OCI-LY7 (cell line): ENCODE measurements at places on chromosomes 1 and 21.

DNA sequence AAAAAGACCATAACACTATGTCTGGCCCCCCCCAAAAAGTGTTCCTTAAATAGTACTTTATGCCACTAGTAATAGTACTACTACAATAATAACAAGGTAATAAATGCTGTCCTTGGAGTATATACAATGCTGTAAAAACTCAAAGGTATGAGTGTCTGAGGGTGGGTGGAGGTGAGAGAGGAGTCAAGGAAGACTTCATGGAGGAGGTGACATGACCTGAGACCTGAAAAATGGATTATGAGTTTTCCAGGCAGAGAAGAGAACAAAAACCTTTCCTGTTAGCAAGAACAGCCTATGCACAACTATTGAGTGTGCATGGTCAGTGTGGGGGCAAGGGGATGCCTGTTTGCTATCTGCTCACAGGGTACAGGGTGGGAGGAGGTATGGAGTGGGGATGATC, 290.2 kb upstream of the USP24 start:
- no peak for DNase-seq

- DNase-seq = no peak
Observed at GRCh38 chr1:42335809-42336518, 929 bp upstream of the FOXJ3 start.

- DNase-seq = no peak
Observed at GRCh38 chr1:100528871-100529270, 9.1 kb upstream of the GPR88 start.

GRCh38 chr1:145858238-145858900, 512 bp downstream of the PIAS3 start:
- peak; percentile 83 for DNase-seq

- DNase-seq = no peak
Observed at GRCh38 chr1:241972703-241973369, 15.3 kb downstream of the BECN2 start.

DNA sequence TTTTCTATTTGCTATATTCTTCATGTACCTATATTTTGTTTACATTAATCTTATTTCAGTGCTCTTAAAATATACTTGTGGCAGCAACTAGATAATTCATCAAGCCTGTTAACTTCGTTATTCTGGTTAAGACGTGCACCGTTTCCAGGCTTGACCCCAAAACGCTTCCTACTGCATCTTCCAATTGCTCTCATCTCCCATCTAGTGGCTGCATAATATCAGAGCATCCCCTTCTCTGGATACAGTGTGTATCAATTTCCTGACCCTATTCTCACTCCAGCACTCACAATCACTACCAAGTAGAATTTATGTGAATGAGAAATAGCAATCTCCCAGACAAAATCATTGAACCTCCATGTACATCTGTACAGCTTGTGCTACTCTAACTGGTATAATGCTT, 1280.3 kb upstream of the B3GALT2 start:
- no peak for DNase-seq

- DNase-seq = no peak
Observed at GRCh38 chr1:62263814-62264353, 55.4 kb downstream of the KANK4 start.

GRCh38 chr1:226560243-226560642, 11.7 kb downstream of the STUM start:
- DNase-seq = no peak

GRCh38 chr1:119652587-119652986, 4.5 kb upstream of the ZNF697 start:
- no peak for DNase-seq

- DNase-seq = peak; percentile 17
Observed at GRCh38 chr1:109669246-109669948, 1.5 kb downstream of the GSTM2 start.

GRCh38 chr1:25977801-25978200, 20.1 kb downstream of the PAFAH2 start:
- DNase-seq = no peak

GRCh38 chr1:159652506-159652905, 61.9 kb downstream of the CRP start:
- DNase-seq = no peak

DNA sequence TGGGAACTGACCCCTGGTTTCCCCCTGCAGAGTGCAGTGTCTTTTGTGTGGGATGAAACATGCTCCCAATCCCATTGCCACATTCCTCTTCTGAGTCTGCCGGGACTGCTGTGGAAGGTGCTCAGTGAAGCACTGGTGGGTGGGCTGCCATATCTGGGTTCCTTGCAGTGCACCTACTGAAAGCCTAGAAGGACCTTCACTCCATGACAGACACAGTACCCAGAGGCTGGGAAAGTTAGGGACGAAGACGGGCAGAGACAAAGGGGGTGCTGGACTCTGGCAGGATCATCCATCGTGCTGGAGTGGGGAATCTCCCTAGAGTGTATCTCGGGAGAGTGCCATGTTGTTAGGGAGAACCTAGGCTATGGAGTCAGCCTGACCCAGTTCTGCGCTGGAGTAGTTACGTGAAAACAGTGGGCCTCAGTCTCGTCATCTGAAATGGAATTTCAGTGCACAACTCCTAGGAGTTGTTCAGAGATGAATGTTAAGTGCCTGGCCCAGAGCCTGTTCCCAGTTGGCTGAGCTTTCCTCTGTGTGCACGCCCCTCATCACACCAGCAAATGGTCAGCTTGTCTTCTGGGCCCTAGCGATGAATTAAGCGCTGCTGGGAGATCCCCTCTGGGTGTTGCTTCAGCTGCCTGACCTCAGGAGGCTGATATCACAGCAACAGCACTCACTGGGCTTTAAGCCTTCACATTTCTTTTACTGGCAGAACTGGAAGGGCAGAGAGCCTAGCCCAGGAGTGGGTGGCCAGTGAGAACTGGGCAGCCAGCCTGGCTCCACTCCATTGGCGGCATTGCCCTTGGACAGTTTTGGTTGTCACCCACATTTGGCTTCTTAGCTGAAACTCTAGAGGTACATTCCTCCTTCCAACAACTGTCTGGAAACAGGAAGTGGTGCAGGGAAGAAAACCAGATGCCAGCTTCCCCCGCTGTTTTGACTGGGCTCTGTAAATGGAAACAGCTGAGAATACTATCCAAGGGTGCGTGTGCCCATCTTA, 479.8 kb upstream of the VAMP3 start:
- DNase-seq = no peak

DNA sequence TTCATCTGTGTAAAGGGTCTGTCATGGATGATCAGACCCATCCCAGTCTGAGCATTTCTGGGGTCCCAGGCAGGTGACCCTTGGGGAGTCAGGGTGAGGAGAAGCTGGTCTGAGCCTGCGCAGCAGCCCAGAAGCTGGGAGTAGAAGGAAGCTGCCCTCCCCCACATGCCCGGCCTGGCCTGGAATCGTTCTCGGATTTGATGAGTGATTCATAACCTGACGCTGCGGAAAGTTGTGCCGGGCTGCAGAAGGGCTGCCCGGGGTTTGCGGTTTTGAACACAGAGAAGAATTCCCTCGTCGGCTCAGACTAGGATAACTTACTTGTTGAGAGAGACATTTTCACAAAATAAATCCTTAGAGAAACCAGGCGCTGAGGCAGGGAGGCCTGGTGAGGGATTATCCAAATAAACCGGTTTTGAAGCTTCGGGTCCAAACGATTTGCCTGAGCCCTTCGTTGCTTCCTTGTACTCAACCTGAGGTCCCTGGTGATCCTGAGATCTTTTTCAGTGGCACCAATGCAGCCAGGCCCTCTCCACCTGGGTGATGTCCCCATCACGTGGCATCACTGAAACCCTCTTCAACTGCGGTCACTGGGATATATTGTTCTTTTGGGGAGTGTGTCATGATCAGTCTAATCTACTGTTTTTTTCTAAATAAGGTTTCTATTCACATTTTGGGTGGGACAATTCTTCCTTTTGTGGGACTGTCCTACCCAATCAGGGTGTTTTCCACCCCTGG, 29.2 kb downstream of the EPHB2 start:
- DNase-seq = no peak

DNA sequence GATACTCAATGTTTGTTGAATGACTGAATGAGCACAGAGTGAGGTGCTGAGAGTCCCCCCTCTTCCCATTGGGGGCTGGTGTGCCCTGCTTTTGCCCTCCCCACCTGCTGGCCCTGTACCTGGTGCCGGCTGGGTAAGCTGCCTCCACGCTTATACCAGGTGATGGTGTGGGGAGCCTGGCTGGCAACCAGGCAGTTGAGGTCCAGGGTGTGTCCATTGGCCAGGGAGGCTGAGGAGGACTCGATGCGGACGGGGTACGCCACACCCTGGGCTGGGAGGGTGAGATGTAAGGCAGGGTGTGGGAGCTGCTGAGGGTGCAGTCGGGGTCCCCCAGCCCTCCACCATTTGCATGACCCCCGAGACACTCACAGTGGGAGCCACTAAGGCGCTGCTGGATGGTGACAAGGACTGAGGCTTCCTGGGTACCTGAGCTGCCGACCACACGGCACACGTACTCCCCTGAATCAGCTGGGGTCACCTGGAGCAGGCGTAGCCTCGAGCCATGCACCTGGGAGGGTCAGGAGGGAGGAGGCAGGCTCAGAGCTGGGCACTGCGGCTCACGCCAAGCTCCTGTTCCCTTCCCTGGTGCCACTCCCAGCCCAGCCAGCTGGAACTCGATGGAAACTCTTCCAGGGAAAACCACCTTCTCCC, 36.6 kb downstream of the LDLRAD2 start:
- DNase-seq = no peak

DNA sequence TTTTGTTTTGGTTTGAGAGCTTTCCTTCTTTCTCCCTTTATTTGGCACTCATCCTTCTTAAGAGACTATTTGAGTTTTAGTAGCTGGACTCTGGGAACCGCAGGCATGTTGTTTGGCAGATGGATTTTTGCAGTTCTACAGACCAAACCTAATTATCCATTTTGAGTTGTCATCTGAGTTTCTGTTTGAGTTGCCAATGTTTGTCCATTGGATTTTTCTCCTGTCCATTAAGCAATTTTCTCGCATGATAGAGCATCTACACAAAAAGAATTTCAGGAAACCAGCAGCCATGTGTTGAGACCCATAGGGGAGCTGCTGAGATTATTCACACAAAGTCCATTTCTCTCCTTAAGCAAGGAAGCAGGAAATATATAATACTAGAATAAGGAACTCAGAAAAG, 17.2 kb upstream of the CXADR start:
- no peak for DNase-seq

- no peak for DNase-seq
Observed at GRCh38 chr1:169874229-169874628, 19.5 kb downstream of the SCYL3 start.

GRCh38 chr1:153509036-153509435, 26.8 kb downstream of the S100A6 start:
- DNase-seq = no peak

- DNase-seq = no peak
Observed at GRCh38 chr1:190864013-190864641, 386.5 kb upstream of the BRINP3 start.

GRCh38 chr21:26140164-26140579, 30.4 kb downstream of the APP start:
- no peak for DNase-seq

DNA sequence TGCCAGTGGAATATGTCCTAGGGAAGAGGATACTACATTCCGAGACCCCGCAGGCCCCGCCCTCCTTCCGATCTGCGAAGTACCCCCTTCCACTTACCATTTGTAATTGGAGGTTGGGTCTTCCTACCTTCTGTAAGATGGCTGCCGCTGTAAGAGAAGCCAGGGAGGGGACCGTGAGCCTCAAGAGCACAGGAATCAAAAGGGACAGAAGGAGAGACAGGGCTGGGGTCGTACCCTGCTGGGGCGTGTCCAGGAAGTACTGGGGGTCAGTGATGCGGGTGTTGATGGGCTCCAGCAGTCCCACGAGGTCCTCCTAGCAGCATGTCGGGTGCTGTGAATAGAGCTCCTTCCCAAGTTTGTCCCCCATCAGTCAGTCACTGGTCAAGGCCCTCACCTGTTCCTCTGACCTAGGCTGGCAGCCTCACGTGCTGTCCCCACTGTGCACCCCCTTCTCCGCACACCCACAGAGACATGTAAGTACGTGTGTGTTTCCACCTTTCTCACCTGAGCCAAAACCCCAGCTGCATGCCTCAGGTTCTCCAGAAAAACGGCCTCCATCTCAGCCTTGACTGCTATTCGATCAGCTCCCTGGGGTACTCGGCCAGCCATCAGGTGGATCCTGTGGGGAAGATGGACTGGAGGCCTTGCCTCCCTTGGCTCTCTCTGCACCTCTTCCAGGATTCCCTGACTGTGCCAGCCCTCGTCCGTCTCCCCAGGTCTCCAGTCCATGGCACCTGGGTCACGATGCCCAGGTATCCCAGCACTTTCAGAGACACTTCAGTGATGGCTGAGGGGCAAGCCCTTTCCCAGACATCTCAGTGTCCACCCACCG, 1.8 kb downstream of the HYI start:
- no peak for DNase-seq

- DNase-seq = no peak
Observed at GRCh38 chr21:32816261-32816660, 44.7 kb upstream of the PAXBP1 start.

DNA sequence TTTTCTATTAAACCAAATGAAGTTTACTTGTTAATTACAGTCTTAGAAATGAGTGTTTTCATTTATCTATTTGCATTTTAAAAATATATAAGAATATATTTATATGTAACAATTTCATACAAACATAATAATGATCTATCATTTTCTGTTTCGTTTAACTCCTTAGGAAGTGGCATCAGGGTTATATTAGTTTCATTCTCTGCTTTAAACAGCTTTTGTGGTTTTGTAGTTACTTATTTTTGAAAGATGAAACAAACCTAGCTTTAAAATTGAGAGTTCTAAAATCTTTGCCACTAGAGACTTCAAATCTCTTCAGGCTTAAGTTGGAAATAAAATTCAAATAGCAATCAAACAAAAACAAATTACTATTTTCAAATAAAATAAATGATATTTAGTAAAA, 2110.6 kb downstream of the MRPL39 start:
- DNase-seq = no peak

DNA sequence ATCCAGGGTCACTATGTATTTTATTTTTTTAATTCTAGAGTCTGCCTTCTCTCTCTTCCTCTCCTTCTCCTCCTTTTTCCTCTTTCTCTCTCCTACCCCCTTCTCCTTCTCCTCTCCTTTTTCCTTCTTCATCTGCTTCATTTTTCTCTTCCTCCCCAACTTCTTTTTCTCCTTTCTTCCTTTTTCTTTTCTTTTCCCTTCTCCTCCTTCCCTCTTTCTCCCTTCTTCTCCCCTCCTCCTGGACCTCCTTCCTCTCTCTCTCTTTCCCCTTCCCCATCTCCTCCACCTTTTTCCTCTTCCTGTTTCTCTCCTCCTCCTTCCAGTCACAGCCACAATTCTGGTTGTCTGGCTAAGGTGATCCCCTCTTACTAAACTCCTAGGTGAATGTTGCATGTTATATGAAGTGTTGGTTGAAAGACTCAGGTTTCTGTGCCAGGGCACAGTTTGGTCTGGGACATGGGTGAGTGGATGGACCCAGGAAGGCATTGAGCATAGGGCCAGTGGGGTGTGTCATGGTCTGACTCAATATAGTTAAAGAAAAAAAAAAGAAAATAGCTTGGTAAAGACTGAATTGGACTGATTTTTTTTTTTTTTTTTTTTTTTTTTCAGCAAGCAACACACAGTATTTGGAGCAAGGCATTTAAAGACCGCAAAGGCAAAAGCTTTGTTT, 266.9 kb downstream of the TGFB2 start:
- DNase-seq = no peak

- DNase-seq = no peak
Observed at GRCh38 chr1:175715742-175716141, 27.7 kb downstream of the TNR start.
